Activated naive CD8-positive, alpha-beta T cell treated with anti-CD3 and anti-CD28 coated beads, Interleukin-2, amount 50 U/mL, for 24 hours (primary cell): ENCODE measurements at places on chromosomes 6 and 20.

- no peak for DNase-seq
Observed at GRCh38 chr6:124467366-124467765, 494.9 kb upstream of the RNF217 start.

GRCh38 chr6:49651239-49651638, 14.6 kb upstream of the RHAG start:
- no peak for DNase-seq

- no peak for DNase-seq
Observed at GRCh38 chr20:63284083-63284440, 8.9 kb upstream of the COL20A1 start.

- DNase-seq, result no peak
Observed at GRCh38 chr6:155530219-155530834, 74.7 kb upstream of the NOX3 start.

DNA sequence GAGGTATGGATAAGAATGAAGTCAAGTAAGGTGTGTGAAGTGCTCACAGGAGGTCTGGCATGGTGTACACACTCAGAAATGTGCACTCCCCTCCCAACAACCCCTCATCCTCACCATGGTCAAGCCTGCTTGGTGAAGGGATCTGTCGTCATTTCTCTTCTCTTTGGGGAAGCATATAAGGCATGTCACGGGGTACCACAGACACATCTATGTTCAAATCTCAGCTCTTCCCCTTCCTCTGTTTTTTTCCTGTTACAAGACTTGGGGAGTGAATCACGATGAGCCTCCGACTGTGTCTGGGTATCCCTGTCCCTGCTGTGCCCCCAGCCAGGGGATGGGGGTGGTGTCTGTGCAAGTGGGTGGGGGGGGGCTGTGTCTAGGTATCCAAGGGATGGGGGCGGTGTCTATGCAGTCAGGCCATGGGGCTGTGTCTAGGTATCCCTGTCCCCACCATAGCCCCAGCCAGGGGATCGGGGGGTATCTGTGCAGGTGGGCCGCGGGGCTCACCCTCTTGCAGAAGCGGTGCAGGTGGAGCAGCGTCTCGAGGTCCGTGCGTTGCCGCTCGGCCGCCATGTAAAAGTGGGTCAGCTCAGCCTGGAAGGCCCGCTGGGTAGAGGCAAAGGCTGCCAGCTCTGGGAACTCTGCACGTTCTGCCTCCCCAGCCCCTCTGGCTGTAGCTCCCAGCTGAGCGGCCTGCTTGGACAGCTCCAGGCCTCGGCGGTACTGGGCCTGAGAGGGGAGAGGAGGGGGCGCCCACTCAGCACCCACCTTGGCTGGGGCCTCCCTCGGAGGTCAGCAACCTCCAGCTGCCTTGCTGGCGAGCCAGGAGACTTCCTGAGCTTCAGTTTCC, 43.6 kb downstream of the KIAA1755 start:
- no peak for DNase-seq

GRCh38 chr6:77143659-77144447, 319.4 kb downstream of the HTR1B start:
- no peak for DNase-seq

DNA sequence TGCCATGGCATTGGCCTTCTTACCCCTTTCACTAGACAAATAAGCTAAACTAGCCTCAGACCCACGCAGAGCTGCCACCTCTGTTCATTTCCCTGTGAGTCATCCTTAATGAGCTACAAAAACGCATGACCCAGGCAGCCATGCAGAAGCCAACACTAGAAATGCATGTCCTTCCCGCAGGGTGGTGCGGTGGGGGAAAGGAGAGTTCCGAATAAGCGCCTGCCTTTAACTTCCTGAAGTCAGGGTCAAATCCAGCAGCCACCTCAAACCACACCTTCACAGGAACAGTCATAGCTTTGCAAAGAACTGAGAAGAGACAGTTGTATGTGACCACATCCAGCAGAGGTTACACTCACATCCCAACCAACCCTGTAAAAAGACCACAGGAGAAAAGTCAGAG, 40.4 kb downstream of the IRF4 start:
- DNase-seq, result peak; percentile 65

DNA sequence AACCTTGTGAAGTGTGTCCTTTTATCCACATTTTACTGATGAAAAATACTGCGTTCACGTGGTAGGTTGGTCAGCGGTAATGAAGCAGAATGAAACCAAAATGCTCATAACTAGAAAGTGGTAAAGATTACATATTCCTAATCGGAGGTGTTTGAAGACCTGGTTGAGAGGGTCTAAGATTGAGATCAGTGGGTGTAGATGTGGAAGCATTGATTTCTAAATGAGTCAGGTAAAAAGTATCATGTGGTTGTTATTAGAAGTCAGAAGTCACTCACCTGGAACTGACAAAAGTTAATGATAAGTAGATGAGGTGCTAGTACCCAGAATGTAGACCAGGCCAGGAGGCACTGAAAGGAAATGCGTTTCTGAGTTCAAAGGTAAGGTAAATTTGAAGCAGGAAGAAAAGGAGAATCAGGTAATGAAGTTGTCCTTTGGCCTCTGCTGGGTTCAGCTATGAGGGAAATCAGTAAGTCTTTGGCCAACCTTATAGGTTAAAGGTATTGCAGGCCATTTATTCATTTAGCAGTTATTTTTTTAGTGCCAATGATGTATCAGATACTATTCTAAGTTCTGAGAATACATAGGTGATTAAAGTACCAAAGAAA, 31.2 kb downstream of the FAM83B start:
- DNase-seq, result no peak

DNA sequence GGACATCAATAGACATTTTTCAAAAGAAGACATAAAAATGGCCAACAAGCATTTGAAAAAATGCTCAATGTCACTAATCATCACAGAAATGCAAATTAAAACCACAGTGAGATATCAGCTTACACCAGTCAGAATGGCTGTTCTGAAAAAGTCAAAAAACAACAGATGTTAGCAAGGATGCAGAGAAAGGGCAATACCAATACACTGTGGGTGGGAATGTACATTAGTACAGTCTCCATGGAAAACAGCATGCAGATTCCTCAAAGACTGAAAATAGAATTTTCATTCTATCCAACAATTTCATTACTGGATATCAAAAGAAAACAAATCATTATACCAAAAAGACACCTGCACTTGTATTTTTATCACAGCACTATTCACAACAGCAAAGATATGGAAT, 85.3 kb downstream of the DCDC2 start:
- no peak for DNase-seq

GRCh38 chr20:23337312-23337711, 13.3 kb upstream of the NXT1 start:
- no peak for DNase-seq

GRCh38 chr6:68307301-68307700, 327.8 kb upstream of the ADGRB3 start:
- DNase-seq, result no peak

GRCh38 chr6:90251295-90251992, 45.2 kb downstream of the BACH2 start:
- DNase-seq, result no peak

DNA sequence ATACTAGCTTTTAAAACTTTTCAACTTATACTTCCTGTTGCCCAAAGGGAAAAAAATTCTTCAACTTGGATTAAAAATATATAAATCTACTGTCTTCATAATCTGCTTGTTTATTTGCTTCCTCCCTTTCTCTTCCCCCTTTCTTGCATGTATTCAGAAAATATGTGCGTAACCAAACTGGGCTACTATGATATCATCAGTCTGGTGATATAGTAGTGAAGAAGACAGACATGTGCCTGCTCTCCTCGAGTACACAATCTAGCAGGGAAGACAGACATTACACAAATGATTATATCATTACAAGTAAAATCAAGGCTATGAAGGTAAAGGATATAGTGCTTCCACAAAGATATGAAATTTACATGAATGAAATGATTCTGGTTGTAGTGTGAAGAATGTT, 31.0 kb downstream of the IBTK start:
- no peak for DNase-seq

- DNase-seq, result no peak
Observed at GRCh38 chr6:2492686-2493523, 247.5 kb upstream of the GMDS start.

DNA sequence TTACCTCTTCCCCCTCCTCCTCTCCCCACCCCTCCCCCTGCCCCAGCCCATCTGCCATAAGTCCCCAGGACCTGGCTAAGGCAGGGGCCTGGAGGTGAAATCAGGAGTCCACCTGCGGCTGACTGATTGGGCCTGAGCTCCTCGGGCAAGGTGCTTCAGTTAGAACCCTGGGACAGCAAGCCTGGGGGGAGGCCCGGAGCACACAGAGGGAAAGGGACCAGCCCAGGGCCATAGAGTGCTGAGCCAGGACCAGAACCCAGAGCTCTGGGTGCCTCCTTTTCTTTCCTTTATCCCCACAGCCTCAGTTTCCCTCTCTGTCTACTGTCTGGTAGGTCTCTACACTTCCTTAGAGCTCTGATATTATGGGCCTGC, 35.7 kb upstream of the VEGFA start:
- DNase-seq, result no peak

DNA sequence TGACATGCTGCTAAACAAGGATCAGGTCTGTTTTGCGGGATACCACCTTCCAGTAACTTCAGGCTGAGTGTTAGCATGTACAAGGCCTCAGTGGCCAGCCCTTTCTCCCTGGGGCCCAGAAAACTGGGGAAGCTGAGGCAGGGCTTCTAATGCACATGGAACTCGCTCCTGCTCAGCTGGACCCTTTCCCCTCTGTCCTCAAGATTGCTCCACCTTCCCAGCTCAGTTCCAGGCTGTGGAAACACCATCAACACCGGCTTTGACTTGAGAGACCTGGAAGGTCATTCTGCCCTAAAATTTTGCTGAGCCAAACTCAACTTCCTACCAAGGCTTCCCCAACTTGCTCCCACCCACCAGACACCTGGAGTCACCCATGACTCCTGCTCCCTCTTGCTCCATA, 4.2 kb upstream of the BLCAP start:
- DNase-seq, result no peak

DNA sequence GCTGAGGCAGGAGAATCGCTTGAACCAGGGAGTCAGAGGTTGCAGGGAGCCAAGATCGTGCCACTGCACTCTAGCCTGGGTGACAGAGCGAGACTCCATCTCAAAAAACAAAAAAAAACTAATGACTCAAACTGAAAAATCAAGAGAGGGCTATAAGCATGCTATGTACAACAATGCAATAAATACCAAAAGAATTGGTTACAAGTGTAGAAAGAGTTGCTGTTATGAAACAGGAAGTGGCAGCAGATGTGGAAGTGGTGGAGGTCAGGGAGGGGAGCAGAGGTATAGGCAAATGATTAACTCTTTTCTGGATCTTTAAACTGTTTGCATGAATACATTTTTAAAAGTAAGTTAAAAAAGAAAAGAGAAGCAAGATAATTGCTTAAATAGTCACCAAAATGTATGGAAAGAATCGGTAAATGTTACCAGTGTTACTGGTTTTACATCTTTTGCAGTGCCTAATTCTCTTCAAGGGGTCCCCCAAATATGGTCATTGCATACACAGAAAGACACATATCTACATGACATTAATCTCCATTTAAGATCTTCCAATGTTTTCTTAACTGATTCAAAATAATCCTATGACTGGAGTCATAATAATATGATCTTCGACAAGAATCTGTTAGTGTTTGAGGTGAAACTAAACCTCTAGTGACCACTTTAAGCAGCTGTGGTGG, 15.0 kb downstream of the CALHM6 start:
- no peak for DNase-seq

DNA sequence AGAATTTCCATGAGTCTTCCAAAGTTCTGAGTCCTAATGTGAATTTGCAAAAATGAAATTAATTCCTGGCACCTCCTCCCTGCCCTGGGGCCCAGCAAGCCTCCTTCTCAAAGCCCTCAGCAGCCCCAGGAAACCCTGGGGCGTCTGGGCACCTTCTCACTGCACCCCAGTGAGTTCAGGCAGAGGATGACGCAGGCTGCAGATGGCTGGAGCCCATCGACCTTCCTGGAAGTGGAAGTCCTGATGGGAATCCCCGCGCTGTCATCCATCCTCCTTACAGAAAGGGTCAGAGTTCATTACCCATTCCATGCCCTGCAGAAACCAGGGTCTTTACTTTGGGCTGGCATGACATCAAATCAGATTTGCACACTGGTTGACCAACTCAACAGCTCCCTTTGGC, 31.6 kb downstream of the DLL1 start:
- no peak for DNase-seq

- no peak for DNase-seq
Observed at GRCh38 chr6:17591287-17591686, 8.8 kb upstream of the FAM8A1 start.

DNA sequence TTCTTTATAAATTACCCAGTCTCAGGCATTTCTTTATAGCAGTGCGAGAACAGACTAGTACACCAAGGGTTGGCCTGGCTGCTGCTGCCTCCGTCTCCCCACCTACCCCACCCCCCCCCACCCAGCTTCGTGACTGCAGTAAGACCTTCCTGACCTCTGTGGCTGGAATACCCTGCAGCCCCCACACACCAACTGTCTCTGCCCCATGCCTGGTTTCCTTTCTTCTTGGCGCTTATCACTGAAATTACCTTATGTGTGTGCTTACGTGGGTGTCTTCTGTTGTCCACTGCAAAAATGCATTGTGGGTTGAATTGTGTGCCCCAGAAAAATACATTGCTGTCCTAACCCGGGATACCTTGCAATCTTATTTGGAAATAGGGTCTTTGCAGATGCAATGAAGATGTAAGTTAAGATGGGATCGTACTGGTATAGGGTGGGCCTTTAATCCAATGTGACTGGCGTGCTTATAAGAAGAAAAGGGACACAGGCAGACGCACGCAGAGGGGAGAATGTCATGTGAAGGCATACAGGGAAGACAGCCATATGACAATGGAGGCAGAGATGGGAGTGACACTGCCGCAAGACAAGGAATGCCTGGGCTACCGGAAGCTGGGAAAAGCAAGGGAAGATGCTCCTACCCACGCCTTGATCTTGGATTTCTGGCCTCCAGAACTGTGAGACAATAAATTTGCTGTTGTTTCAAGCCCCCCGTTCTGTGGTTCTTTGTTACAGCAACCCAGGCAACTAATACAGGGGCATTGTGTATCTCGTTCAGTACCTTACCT, 15.4 kb downstream of the SYNJ2 start:
- DNase-seq, result no peak

DNA sequence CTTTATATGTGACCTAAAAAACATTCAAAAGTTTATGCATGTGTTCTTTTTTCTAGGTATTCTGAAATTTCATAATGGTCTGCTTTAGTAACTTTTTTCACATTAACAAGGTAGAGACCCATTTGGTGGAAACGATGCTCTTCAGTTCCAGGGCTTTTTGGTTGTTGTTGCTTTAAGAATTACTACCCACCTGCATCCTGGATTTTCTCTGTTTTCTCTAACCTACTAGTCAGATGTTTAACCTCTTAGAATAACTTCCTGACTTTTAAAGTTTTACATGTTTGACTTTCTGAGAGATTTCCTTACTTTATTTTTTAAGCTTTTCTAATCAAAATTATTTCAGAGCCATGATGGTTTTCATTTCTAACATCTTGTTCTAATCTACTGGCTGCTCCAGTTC, 14.9 kb downstream of the TULP4 start:
- no peak for DNase-seq

DNA sequence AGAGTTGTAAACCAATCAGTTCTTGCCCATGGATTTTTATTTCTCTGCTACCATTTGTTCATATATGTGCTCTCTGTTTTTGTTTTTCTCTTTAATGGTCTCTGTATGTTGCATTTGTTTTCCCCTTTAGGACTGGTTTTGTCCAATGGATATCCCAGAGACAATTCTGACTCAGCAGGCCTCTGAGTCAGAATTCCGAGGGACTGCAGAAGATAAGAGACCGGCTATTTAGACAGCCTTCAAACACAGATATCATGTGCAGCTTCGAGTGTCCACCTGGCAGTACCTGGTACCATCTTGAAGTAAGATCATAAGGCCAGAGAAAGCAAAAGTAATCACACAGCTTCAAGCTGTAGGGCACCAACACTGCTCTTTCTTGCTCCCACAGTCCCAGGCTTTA, 125.5 kb downstream of the ELOVL4 start:
- DNase-seq, result no peak
